ENCODE measurements at places on chromosomes 12 and 14. TPM values are rescaled to one million over a fixed set of nuclear protein-coding genes. Genes with fewer than 3 reads are reported as not detected.

TAS2R7 gene
- not detected for total RNA-seq

KRT73 gene
- total RNA-seq: not detected

IL31 gene
- not detected for total RNA-seq

LRFN5 gene
- 12.1 TPM for total RNA-seq

CDH24 gene
- total RNA-seq: 2.4 TPM

NPAS3 gene
- 0.36 TPM for total RNA-seq

TCL1B gene
- total RNA-seq: not detected

ARHGAP9 gene
- 0.18 TPM for total RNA-seq

GLS2 gene
- total RNA-seq: not detected

CAPS2 gene
- 12.9 TPM for total RNA-seq

SYNDIG1L gene
- total RNA-seq: not detected

ZDHHC22 gene
- total RNA-seq: not detected
